ENCODE measurements at places on chromosomes 3 and 15.

DNA sequence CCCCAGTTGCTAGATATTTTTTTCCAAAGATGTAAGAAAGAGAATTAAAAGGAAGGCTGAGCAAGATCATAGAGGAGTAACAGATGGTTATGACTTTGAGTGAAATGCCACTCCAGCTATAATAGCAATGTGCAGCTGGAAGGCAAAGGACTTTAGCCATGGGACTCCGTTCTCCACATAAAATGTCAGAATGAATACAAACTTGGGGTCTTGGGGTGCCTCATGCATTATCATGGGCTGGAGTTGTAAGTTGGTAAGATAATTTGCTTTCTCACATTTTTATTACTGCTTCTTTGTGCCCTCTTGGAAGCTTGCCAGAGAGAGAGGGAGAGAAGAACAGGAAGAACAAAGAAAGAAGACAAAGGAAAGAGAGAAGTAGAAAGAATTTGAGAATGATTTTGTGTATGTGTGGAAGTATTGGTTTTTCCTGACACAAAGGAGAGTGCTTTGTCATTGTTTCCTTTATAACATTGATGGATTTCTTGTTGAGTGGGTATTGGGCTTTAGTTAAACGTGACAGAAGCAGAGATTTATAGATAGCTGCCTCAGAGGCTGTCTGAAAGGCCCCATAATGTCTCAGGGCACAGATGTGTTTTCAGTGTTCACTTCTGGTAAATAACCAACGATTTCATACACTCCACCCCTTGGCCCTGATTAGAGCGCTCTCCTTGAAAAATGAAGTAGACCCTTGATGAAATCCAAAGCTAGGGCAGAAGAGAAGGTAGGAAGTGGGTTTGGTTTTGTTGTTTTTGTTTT, 715.3 kb downstream of the NR2F2 start:
- DNase-seq, result no peak

- DNase-seq, result no peak
Measured at GRCh38 chr3:174099724-174100123, 702.2 kb downstream of the NLGN1 start.

DNA sequence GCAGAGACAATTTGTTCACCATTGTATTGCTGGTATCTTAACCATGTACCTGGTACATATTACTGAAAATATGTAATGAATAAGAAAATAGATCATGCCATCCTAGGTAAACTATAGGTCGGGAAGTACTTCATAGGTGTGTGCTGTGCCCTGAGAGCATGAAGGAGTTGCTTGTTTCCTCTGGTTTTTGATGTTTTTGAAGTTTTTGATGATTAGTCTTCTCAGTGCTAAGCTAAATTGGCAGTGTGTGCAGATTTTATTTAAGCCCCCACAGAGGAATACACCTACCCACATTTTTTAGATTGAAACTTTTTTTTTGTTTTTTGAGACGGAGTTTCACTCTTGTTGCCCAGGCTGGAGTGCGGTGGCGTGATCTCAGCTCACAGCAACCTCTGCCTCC, 16.6 kb downstream of the HMG20A start:
- DNase-seq, result no peak

- DNase-seq, result no peak
Measured at GRCh38 chr3:148367756-148368155, 329.9 kb upstream of the AGTR1 start.

DNA sequence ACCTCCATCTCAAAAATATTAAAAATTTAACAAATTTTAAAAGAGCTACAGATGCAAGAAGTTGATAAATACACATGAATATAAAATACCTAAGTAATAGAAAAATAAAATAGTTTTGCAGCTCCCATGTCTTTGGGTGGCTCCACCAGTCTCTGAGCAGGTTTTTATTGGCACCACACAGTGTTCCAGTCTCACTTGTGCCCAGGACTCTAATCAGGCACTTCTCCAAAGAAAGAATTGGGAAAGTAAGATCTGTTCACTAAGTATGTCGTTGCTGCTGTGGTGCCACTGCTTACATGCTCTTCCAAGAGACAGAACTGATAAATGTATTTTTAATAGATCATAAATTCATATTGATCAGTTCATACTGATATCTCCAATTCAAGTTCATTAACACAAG, 92.5 kb upstream of the ABI3BP start:
- no peak for DNase-seq

- DNase-seq, result no peak
Measured at GRCh38 chr15:57237301-57237642, 139.0 kb upstream of the CGNL1 start.

- no peak for DNase-seq
Measured at GRCh38 chr15:67181221-67181639, 73.2 kb downstream of the AAGAB start.

DNA sequence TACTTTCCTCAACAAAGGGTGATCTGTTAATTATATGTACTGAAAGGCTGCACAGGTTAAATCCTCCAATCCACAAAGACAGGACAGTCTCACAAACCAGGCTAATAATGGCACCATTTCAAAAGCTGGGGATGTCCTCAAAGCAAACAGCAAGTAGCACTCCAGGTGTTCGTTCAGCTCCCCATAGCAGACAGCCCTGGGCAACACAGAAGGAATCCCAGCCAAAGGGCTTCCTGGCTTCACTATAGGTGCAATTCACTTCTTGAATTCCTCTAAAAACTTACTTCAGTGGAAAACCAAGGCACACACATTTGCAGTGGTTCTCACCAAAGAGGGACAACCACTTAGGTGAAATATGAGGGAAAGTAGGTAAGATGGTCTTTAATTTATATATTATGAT, 166.7 kb downstream of the CTNNB1 start:
- DNase-seq, result no peak

DNA sequence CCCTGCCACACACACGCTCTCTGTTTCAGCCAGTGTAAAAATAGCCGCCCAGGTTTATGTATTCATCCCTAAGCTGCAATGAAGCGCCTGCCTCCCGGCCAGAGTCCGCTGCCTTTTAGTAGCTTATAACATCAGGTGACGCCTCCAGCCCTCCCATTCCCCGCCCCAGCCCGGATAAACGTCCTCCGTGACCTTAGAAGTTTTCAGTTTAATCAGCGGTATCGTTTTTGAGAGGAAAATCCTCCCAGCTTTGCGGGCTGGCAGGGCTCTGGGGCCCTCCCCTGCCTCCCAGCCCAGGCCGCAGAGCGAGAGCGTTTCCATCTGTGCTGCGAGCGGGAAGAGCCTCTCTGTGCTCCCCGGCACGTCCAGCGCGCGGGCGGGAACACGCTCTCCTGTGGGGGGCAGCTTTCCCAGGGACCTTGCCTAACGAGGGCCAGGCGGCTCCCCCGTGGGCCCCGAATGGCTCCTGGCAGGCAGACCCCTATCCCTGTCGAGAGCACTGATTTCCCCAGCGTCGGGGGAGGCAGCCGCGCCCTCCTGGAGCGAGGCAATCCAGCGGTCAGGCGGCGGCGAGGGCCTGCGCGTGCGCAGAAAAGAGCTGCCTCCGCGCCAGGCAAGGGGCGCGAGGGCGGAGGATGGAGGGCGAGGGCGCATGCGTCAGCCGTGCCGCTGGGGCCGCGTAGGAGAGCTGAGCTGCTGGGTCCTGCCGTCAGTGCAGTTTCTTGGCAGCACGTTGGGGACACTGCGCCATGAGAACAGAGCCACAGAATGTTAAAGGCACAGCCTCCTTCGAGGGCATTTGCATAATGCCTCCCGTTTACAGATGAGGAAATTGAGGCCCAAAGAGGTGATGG, 71.1 kb downstream of the CCNL1 start:
- DNase-seq, result no peak

DNA sequence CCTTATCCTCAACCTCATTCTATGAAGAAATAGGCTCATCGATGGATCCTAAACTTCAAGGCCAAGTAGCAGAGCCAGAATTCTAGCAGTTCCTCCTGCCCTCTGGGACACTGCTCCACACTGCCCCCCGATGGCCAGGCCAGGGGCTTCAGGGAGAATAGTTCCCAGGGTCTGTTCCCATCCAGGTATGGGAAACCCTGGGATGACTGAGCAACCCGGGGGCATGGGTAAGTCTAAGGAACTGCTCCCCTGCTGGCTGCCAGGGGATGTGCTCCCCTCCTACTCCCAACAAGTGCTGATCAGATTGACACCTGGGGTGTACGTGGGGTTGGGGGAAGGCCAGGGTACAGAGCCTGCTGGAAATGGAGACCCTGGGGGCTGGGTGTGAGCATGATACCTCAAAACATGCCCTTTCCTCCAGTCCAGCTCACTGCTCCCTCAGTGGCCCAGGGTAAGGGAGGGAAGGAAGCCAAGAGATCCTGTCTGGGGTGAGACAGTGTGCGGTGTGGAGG, 7.6 kb downstream of the ULK3 start:
- DNase-seq, result no peak

DNA sequence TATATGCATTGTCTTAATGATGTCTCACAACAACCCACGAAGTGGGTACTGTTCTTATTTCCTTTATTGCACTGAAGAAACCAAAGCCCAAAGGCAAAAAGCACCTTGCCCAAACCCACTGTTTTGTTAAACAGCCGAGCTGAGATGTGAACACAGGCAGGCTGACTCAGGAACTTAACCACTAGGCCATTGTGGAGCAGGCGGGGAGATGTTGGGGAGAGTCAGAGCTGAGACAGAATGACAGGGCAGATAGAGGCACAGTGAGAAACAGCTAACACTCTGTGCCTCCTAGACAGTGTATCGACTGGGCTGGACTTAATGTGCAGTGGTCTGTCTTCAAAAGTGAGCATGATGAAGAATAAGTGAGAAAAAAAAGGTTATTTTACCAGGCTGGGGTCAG, 56.5 kb downstream of the RPLP1 start:
- no peak for DNase-seq

DNA sequence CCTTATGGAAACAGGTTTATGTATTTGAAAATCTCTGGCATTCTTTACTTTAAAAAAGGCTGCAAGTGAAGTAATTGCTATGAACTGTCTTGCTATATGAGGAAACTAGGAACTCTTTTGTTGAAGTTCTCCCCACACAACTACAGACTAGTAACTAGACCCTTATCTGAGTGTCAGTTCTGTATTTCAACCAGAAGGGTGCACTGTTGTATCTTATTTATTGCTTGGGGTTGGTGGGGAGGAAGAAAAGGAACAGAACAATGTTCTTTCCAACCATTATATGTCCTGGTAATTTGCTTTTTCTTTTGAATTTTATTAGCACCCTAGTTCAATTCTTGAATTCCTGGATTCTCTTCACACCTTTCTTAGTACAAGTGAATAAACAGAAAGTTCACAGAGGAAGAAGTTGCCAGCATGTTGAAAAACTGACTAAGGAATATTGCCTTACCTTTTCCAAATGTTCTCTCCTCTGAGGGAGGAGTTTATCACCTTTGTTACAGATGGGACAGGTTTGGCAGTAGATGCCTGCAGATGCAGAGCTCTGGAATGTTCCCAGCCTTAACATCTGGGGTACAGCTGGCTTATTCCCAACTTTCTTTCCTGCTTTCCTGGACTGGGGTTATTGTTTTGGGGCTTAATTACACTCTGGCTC, 162.4 kb upstream of the CFAP20DC start:
- no peak for DNase-seq

- DNase-seq, result no peak
Measured at GRCh38 chr3:130699765-130700164, 46.9 kb downstream of the PIK3R4 start.

DNA sequence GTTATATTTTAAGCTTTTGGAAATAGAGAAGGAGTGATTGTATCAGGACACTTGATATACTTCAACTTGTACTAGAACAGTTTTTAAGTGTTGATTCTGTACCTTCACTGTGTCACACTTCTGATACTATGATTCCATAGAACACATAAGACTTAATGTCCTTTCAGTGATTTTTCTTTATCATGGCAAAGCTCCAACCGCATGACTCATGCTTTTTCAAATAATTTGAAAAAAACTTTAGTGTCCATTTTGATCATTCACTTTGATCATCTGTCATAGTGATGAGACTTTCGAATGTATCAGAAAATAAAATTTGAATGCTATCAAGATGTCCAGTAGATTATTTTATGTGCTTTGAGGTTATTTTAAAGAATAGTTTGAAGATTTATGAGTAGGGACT, 32.0 kb downstream of the AP4E1 start:
- no peak for DNase-seq

GRCh38 chr3:193821151-193821668, 228.2 kb downstream of the OPA1 start:
- no peak for DNase-seq

DNA sequence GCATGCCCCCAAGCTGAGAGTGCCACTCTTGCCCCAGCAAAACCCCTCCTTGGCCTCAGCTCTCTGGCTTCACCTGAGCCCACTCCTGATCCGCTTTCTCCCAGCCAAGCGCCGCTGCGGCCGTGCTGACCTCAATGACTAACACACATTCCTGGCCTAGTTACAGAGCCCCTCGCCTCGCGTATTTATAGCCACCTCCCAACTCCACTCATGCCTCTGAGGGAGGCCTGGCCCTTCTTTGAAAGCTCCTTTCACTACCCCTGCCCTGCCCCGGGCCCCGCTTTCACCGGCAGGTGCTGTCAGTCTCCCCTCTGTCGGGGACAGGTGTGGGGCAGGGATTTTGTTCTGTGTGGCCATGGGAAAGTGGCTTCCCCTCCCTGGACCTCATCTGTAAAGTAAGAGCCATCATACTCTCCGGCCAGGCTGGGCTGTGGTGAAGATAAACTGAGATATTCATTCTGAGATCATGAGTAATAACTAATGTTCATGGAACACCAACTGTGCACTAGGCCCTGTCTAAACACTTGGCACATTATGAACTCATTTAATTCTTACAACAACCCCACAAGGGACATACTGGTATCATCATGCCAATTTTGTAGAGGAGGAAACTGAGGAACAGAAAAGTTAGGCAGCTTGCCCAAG, 13.2 kb upstream of the ATP2B2 start:
- DNase-seq, result no peak

GRCh38 chr3:31993843-31994242, 12.3 kb downstream of the ZNF860 start:
- no peak for DNase-seq

GRCh38 chr3:182142928-182143327, 431.2 kb downstream of the SOX2 start:
- no peak for DNase-seq

- DNase-seq, result no peak
Measured at GRCh38 chr15:52255008-52255407, 40.6 kb downstream of the MYO5C start.

DNA sequence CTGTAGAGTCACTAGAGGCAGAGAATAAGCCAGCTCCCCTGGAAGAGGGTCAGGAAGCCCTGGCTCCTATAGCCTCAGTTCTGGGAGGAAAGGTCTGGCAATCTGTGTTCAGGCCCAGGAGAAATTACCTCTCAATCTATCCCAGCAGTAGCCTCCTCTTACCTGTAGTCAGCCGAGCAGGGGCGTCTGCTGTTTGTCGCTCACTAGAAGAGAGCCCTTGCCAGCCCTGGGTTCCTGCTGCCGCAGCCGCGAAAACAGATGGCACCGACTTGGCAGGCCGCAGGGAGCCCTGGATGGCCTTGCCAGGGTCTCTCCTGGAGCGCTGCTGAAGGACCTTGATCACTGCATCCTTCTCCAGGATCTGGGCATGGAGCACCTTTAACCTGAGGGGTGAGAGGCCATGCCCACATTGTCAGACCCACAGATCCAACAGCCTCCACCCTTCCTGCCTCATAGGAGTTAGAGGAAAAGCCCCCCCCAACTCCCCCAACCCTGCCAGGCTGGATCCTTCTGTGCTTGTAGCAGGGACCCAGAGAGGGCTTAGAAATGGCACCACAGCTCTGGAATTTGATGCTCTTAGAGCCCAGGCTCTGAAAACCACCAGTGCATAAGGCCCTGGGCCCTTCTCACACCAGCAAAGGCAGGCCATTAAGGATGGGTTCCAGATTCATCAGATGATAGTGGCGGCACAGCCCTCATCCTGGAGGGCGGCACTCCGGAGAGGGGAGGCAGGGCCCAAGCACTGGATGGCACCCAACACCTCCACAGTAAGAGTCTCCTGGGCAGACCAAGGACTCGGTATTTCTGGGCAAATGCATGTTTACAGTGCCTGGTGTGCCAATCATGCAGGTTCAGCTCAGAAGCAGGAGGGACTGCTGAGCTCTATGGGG, 14.9 kb downstream of the AMOTL2 start:
- DNase-seq, result no peak

Data from nucleus accumbens (tissue), 56 donors.